Activated CD4-positive, alpha-beta T cell treated with anti-CD3 and anti-CD28 coated beads, Interleukin-2, amount 50 U/mL, for 1 hour (primary cell): ENCODE measurements at places on chromosomes 3 and 15.

DNA sequence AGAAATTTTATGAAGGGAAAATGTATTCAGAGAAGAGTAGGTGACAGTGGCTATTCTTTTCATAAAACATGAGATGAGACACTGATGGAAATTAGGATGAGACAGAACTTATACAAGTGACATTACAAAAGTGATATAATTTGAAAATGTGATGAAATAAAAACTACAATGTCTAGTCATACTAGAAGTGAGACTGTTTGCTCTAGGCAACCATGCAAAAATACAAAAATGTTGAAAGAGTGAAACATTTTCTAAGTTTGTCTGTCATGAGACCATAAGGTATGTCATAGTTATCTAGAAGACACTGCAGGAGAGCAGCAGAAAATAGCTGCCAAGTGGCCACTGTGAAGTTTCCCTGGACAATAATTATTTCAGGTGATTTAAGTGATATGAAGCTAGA, 459.5 kb downstream of the DIPK2A start:
- DNase-seq, result no peak

DNA sequence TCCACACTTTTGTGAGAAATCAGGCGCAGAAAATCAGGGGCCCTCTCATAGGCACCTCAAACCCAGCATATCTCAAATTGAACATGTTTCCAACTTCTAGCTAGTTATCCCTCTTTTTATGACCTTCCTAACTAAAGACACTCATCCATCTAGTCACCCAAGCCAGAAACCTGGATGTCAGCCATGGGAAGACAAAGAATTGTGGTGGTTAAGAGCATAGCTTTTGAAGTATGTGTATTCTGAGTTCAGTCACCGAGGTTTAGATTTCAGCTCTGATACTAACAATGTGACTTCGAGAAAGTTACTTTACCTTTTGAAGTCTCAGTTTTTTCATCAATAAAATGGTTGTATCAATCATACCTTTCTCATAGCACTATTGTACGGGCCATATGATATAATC, 495.5 kb downstream of the NLGN1 start:
- DNase-seq, result no peak

- no peak for DNase-seq
Observed at GRCh38 chr15:57147621-57148020, 228.7 kb upstream of the CGNL1 start.

DNA sequence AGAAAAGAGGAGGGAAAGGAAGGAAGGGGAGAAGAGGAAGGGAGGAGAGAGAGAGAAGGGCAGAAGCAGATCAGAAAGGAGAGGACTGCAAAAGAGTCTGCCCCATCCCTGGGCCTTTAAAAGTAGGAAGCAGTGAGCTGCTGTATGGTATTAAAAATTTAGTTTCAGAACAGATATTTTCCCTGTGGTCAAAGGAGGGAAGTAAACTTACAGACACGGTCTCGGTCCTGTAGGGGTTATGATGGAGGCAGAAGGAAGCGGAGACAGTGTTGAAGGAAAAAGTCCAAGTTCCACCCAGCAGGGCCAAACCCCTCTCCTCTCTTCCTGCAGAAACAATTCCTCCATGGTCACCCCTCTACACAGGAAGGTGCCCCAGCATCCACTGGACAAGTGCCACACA, 122.0 kb upstream of the PROK2 start:
- DNase-seq, result no peak

GRCh38 chr15:32104061-32104995, 74.0 kb downstream of the CHRNA7 start:
- no peak for DNase-seq

GRCh38 chr15:37131621-37132020, 31.3 kb upstream of the MEIS2 start:
- DNase-seq, result no peak

- DNase-seq, result no peak
Observed at GRCh38 chr3:46857485-46858341, 5.5 kb downstream of the MYL3 start.

DNA sequence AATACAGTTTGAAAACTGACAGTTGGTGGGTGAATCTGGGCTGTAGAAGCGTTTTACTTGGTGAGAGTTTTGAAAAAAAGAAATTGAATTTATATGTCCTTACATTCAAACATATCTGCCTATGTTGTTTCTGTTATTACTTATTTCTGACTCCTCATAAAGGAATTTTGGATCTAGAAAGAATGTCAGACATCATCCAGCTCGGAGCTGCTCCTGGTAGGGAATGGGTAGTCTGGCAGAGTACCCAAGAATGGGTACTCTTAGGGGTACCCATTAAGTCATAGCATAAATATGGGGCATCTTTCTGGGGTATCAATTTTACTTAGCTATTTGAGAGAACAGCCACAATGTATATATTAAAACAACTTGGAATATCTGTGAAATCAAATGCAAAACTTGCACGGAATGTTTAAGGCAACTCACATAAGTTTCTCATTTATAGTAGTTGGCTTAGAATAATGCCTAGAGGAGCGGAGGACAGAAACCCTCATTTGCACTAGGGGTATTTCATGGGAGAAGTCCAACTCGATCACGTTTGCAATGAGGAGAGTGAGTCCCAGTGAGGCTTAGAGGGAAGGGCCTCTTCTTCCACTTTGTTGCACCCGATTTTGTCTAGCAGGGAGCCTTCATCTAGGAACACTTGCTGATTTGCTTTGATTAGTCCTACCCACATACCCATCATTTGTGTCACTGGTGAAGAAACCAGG, 2.4 kb upstream of the LARP6 start:
- no peak for DNase-seq

DNA sequence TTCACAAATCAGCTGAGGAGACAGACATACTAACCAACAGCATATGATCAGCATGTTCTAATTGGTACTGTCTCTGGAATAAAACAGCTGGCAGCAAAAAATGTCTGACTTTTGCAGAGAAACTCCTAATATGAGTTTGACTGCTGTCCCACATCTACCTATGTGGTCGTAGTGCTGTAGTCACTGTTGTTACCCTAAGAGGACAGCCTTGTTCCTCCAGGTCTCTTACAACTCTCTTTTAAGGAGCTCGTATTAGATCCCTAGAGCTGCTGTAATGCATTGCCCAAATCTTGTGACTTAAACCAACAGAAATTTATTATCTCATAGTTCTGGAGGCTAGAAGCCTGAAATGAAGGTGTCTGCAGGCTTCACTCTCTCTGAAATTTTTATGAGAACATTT, 92.1 kb downstream of the TGFBR2 start:
- DNase-seq, result no peak

GRCh38 chr3:177196008-177196455, 1.2 kb downstream of the TBL1XR1 start:
- DNase-seq, result peak; percentile 20
